Urinary bladder (tissue), 4 donors: ENCODE measurements at places on chromosomes 11 and 22. TPM values are rescaled to one million over a fixed set of nuclear protein-coding genes. Genes with fewer than 3 reads are reported as not detected.

- DNase-seq = no peak
Observed at GRCh38 chr11:106828976-106829375, 189.3 kb downstream of the GUCY1A2 start.

GRCh38 chr11:10625281-10625981 is 57.0 kb upstream of the LYVE1 start:
- DNase-seq = no peak

DNA sequence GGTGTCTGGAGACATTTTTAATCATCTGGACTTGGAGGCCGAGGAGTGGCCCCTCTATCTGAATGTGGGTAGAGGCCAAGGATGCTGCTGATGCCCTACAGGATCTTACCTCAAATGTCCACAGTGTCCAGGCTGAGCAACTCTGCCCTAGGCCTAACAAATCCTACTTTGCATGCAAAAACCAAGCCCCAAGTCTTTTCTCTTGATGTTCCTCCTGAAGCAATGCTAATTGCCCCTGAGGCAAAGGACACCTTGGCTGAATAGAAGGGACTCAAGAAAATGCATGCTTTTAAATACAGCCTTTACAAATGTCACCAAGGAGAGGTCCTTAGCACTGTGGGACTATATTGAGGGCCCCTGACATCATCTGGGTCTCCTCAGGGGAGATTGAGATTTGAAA is 43.8 kb upstream of the PHF21B start:
- no peak for DNase-seq

DNA sequence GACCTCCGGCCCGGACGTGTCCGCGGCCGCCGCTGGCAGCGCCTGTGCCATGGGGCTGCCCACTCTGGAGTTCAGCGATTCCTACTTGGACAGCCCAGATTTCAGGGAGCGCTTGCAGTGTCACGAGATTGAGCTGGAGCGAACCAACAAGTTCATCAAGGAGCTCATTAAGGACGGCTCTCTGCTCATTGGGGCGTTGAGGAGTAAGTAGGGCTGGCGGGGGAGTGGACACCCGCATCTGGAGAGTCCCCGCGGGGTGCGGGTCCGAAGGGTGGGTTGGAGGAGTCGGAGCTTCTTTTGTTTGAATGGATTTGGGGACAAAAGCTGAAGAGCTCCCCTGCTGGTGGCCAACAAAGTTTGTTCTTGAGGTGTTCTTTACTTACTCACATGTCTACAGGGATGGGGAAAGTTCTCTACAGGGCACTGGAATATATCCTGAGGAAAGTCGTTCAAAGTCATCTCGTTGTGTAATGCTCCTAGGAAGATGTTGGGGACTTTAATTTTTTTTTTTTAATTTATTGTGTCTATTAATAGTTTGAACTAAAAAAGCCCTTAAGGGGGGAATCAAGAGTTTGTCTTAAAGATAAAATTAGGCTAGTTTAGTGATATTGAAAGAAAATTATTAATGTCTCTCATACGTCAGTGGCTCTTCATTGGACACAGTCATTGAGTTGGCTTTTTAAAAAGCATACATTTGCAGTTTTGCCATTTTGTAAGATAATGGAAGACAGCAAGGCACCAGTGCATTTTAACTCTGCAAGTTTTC is 725 bp downstream of the ARHGAP42 start:
- DNase-seq = peak; percentile 74

GRCh38 chr11:126764231-126764630 is 236.3 kb downstream of the KIRREL3 start:
- no peak for DNase-seq

Gene OR2AT4
- total RNA-seq = 0.05 TPM

Gene BTBD10
- total RNA-seq = 76.3 TPM

Gene OR56A1
- 0.05 TPM for total RNA-seq

Gene GGTLC3
- total RNA-seq = not detected

Gene UCP3
- 0.85 TPM for total RNA-seq

Gene TSGA10IP
- total RNA-seq = not detected
